ENCODE measurements at places on chromosomes 5 and 9. TPM values are rescaled to one million over a fixed set of nuclear protein-coding genes. Genes with fewer than 3 reads are reported as not detected.

PCDHGC5 gene
- total RNA-seq = 0.66 TPM

IL5 gene
- total RNA-seq = not detected

- no peak for DNase-seq
Observed at GRCh38 chr5:22354956-22355355, 498.2 kb downstream of the CDH12 start.

DNA sequence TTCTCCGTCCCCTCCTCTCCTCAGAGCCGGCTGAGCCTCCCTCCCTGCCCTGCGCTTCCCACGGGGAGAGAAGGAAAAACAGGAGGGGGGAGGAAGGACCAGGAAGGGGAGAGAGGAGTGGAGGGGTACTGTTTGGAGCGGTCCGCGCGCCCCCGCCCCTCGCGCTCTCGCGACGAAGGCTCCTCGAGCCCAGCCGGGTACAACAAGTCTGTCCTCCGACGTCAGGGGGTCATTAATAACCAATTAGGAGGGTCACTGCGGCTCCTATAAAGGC, 480 bp upstream of the PRDM12 start:
- no peak for DNase-seq

GRCh38 chr9:3088219-3088618, 244.3 kb upstream of the PUM3 start:
- peak; percentile 83 for DNase-seq

- no peak for DNase-seq
Observed at GRCh38 chr9:95094002-95094401, 223.5 kb downstream of the FANCC start.

ADAMTS12 gene
- 6.2 TPM for total RNA-seq

GFI1B gene
- total RNA-seq = not detected

- no peak for DNase-seq
Observed at GRCh38 chr5:113692466-113692865, 179.0 kb downstream of the YTHDC2 start.

GRCh38 chr9:3035579-3036332, 191.9 kb upstream of the PUM3 start:
- DNase-seq = no peak

GRCh38 chr9:70485273-70485858, 70.9 kb upstream of the KLF9 start:
- no peak for DNase-seq

FIBCD1 gene
- 6.2 TPM for total RNA-seq

DNA sequence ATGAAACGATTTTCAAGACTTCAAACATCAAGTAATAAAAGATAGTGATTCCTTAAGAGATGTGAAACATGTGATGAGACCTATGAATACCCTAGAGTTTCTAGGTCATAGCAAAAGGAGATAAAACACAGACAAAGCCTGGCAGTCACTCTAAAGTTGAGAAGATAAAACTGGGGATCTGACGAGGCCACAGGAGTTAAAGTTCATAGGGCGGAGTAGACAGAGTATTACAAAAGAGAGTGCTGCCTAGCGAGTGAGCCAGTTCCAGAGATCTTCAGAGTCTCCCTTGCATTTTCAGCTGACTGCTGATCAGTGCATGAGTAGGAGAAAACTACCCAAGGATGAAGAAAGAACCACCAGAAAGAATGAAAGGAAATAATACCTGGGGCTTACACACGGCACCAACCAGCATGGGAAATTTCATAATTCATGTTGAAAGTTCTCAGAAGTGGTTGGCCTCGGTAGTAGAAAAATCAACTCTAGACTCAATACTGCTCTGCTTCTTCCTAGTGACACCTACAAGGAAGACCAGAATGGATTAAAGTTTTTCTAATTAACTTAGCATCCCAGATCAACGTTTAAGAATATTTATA, 30.4 kb downstream of the FBXO4 start:
- DNase-seq = no peak

GRCh38 chr9:91302831-91303230, 58.9 kb downstream of the AUH start:
- DNase-seq = no peak

All from H9 (cell line).